ENCODE measurements at places on chromosomes 2 and 18.

DNA sequence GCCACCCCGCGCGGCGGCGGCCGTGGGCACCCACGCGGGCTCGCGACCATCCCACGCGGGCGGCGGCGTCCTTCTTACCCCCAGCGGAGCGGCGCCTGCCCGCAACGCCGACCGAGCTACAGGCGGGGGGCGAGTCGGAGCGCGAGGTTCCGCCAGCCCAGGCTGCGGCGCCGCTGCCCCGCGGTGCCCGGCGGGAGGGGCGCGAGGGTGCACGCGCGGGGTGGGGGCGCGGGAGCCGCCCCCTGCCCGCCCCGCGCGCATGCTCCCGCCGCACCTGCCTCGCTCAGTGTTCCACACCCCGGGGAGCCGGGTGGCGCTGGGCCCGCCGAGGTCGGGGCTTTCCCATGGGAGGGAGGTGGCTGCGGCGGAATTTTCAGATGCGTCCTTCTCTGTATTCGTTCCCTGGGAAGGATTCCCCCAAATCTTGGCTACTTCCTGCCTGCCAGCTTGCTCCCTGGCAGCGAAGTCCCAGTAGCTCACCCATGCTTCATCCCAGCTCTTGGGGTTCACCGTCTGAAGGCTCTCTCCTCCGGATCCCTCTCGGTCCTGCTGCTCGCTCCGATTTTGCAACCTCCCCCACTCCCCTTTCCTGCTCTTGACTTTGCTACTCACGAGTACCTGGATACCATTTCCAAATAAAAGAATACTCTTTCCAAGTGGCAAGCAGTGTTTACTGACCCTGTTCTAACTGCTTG lies at the start of gene L3MBTL4:
L3MBTL4 (minus strand) TSS at position 189 of the 695 bp plus-strand sequence. CDS start 103,286 bp downstream, outside the sequence.
- DNase-seq: no peak

- no peak for DNase-seq
These were observed 2.3 kb upstream of the BCL11A start for GRCh38 chr2:60555783-60556139.

DNA sequence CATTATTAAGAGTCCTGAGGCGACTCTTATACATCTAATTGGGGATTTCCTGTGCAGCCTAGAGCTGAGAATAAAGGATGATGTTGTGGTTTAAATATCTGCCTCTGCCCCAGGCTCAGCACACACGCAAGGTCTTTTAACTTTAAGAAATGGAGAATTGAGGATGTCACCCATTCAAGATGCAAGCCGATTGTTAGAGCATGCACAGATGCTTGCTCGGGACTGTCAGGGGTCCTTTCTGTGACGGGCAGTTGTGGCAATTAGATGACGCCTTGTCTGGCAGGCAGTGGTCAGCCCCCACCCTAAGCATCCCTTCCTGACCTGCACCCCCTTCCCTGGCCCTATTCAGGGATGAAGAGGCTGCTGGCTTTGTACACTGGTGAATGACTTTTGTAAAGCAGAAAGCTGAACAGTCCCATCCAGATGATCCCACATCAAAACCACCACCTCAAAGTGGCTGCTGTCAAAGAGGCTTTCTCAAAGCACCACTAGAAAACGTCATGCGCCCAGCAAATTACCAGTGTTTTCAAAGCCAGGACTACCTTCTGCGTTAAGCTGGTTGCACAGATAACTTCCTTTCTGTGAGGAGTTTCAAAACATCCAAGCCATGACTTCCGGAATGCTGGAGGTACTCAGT lies 23.7 kb downstream of the FAM178B start:
- DNase-seq: peak; percentile 92

- peak; percentile 34 for DNase-seq
These were observed 85.5 kb upstream of the PGAP1 start for GRCh38 chr2:197011801-197012641.

- DNase-seq: no peak
These were observed 2.0 kb downstream of the COLEC11 start for GRCh38 chr2:3596901-3597417.

DNA sequence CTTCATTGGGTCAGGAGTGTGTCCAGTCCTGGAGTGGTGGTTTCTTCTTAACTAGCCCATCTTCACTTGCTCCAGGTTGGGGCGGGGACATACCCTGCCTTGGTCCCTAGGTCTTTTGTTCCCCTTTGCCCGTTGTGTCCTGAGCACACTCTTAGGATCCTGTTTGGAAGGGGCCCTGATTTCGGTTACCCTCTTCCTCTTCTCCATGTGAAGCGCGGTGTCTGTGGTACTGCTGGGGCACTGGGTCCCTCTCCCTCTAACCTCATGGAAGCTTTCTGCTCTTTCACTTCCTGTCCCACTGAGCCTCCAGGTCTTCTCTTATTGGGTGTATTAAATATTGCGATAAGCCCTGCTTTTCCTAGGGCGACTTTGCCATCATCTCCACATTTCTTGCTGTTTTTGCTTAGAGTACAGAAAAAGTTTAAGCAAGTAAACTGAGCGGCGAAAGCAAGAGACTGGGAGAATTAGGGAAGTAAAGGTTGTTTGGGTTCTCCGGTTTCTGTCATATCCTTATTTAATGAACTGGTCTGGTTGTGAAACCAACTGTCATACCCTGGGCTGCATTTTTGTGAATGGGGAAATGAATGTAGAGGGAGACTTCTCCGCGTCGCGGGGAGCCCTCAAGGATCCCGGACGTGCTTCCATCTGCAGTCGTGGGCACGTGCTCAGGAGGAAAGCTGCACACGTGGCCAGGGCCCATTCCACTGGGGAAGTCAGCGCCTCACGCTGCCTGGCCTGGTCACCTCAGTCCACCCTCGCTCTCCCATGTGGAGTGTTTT lies 73.8 kb upstream of the B3GNT7 start:
- no peak for DNase-seq

DNA sequence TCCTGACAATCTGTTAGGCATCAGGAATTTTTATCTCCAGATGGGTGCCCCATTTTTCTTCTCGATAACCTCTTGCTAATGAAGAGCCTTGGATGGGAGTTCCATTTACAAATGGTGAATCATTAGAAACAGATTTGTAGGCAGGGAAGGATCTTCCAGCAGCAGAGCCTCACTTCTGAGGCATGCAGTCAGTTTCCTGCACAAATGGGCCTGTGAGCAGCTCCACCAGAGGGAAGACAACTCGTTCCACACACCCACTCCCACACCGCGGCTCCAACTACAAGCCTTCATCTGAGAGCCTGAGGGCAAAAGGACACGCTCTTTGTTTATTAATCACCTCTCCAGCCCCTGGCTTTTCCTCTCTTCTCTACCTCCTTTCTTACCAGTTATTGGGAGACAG lies 108.5 kb downstream of the CTAGE1 start:
- DNase-seq: no peak

DNA sequence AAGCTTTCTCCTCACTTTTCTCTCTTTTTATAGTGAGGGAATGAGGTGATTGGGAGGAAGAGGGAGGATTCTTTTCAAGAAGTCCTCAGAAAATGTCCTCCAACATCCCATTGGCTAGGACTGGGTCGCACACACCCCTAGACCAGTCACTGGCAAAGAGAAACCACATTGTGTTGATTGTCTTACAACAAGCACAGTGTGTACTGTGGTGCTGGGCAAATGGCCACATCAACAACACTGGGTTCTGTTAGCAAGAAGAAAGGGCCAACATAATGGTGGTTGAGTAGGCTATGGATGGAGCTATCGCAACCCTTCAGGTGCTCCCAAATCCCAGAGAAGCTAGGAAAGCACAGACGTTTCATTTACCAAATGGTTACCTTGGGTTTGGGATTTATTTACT lies 18.7 kb upstream of the PTPN4 start:
- DNase-seq: no peak

GRCh38 chr2:55252832-55253231 lies 16.2 kb downstream of the MTIF2 start:
- no peak for DNase-seq

- DNase-seq: no peak
These were observed 2.7 kb downstream of the TCF4 start for GRCh38 chr18:55585065-55585919.

GRCh38 chr18:13211534-13211933 lies 7.0 kb upstream of the LDLRAD4 start:
- DNase-seq: no peak

- DNase-seq: no peak
These were observed 52.8 kb downstream of the LDLRAD4 start for GRCh38 chr18:13271302-13271911.

GRCh38 chr2:27875089-27875881 lies 14.9 kb downstream of the RBKS start:
- no peak for DNase-seq

DNA sequence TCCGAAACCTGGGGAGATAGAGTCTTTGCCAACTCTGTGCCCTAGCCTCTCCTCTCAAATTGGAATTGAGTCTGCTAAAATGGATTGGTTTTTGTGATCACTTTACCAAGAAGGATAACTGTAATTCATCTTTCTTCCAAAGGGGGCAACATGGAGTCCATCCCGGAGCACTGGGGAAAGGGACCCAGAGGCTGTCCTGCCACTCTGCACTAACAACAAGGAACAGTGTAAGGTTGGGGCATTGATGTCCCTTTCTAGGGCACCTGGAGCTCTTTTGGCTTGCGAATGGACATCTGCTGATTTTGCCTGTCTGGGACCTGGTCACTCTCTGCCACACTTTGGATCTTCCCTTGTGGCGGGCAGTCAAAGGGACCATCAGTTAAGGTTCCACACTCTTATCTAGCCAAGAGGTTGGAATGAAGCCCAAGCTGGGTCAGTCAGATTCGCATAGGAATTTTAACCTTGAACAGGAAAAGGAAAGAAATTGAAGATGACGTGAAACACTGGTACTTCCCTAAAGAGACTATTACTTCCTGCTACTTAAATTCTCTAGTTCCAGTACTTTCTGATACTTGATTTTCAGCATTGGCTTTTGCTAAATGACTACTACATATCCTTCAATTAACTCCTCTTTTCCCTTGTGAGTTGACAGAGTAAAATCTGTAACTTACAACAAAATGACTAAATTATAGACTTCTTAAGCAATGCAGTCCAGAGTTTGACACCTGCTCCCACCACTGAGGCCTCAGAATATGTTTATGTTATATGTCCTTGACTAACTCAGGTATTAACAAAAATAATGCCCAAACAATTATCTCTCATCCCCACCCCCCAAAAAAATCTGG lies 64.7 kb upstream of the KLF7 start:
- DNase-seq: no peak

DNA sequence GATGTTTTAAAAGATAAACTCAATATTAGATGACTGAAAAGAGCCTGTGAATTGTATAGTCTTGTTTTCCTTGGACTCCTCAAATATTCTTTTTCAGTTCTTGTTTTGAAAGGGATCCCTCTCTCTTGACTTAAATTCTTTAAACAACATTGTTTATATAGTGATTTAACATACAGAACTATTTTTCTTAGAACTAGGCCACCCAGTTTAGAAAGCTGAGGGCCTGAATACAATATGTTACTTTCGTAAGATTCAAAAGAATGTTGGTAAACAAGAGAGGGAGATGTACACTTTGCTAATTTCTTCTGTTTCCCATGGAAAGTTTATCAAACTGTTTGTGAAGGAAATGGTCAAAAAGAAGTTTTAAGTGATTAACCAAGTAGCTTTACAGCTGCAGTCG lies 5.5 kb upstream of the TSPYL6 start:
- DNase-seq: no peak

DNA sequence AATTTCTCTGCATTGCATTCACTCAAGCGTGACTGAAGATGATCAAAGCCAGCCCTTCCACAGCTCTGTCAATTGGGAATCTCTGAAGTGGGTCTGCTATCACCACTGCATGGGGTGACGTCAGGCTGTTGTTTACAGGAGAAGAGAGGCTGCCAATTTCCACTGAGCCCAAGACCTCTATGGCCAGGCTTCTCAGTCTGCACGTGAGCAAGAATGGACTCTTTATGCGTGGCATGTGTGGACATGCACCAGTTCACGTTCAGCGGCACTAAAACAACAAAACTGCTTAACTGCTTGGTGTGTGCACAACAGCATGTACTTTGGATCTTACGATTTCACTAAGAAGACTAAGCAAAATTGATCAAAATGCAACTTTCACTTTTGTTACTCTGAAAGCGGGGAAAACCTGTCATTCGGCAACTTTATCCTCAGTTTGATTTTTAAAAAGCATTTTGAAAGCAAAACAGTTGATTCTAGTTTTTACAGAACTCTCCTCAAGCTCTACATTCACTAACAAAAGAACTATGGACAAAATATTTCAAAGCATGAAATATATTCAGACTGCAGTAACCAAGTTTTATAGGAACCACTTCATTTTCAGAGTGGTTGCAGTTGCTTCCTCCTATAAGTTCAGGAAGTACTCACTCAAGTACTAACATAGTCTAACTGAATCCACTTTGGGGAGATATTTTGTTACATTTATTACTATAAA lies 77.0 kb upstream of the SERTAD2 start:
- DNase-seq: peak; percentile 66

DNA sequence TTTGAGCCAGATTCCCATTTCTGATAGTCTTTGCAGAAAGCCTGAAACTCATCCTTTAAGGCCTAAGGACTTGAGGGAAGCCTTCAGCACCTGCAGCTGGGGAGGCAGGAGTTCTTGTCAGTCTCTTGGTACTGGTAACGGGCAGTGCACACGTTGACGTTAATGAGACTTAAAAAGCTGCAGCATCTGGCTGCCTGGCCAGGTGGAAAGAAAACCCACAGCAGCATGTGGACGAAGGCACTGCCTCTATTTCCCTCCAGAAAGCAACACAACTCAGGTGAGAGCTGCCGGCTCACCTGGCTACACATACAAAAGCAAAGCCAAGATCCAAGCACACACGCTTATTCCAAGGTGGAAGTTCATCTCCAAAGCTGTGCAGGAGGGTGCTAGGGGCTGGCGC lies 178.8 kb downstream of the ANAPC1 start:
- no peak for DNase-seq

DNA sequence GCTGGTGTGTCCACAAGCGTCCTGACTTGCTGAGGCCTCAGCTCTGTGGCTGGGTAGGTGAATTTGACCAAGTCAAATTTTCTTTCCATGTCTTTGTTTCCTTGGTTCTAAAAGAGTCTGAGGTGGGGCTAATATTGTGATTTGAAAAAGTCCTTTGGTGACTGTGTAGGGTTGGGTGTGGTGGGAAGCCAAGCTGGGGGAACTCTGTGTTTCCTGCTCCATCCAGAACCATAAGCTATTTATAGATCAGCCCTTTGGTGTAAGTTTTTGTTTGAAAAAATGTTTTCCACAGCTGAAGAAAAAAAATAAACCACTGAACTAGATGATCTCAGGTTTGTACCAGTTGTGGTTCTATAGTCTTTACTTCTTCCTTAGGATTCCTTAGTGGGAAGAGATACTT lies 462.7 kb downstream of the TGIF1 start:
- no peak for DNase-seq

- no peak for DNase-seq
These were observed 83.1 kb downstream of the PTH2R start for GRCh38 chr2:208489687-208490086.

GRCh38 chr2:3251946-3252345 lies 125.7 kb downstream of the EIPR1 start:
- no peak for DNase-seq

GRCh38 chr2:130936451-130936850 lies 99.7 kb downstream of the ARHGEF4 start:
- DNase-seq: no peak

GRCh38 chr2:34734042-34734441 lies 1134.9 kb upstream of the FAM98A start:
- no peak for DNase-seq

- peak; percentile 71 for DNase-seq
These were observed 127.3 kb downstream of the RNF144A start for GRCh38 chr2:7044253-7045250.

All from CD4-positive, alpha-beta T cell treated with Interleukin-6 for 4 hours (primary cell).